Activated gamma-delta T cell (primary cell): ENCODE measurements at places on chromosomes 1 and 21.

- DNase-seq: no peak
Observed at GRCh38 chr1:192903142-192903541, 94.3 kb downstream of the RGS2 start.

GRCh38 chr1:174692313-174692712, 244.5 kb downstream of the GPR52 start:
- DNase-seq: no peak

GRCh38 chr1:19154876-19155275, 55.2 kb downstream of the UBR4 start:
- DNase-seq: no peak

DNA sequence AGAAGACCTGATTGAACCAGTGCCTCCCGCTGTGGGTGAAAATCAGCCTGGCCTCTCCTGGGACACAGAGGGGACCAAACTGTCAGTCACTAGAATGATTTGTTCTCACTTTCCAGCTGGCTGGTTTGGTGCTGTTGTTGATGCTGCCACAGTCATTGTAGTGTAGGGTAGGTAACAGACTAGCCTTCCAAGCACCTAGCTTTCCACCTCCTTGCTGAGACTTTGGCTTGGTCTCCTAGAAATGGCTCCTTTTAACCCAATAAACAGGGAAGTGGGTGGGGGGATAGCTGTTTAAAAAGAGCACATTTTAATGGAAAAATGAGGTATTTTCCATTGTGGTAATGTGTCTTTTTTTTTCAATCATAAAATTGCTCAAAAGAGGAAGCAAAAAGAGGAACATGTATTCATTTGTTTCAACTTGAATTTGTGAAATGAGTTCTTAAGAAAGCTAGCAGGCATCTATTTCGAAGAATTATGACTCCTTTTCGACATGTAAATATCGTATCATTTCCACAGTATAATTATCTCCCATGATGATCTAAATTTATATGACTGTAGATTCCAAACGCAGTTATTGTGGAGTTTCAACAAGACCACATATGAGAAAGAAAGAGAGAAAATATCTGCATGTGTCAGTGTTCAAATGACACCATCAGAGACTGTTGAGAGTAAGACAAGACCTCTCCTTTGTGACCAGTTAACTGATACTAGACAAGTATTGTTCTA, 190.1 kb downstream of the HLX start:
- DNase-seq: no peak

GRCh38 chr1:240092301-240093119, 827 bp downstream of the FMN2 start:
- no peak for DNase-seq

GRCh38 chr1:3004285-3005205, 16.7 kb upstream of the ACTRT2 start:
- DNase-seq: no peak

DNA sequence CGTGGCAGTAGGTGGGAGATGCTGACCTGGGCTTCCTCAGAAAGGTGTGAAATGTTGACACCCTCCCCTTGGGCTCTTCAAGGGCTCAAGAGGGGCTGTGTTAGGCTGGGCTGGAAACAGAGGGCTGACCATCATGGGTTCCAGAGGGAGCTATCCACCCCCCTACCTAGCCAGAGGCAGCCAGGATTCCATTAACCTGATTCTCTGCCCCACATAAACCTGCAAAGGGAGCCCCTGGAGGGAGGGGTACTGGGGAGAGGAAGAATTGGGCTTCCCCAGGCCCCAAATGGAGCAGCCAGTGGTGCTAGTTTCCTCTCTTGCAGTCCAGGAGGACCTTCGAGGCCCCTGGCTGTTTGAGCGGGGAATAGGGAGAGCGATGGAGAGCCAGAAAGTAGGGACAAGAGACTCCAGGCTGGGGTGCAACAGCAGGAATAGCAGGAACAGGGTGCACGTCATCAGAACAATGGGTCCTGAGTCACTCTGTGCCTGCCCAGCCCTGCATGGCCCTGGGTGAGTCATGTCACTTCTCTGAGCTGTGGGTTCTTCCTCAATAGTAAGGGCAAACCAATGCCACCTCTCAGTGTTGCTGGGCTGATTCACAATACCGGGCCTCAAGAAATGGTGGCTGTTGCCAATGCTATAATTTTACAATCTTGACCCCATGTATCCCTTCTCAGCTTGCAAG, 121.2 kb downstream of the EPHB2 start:
- DNase-seq: no peak

GRCh38 chr1:183126528-183126927, 59.5 kb upstream of the LAMC2 start:
- DNase-seq: no peak

GRCh38 chr1:59499273-59499942, 202.5 kb downstream of the FGGY start:
- no peak for DNase-seq

DNA sequence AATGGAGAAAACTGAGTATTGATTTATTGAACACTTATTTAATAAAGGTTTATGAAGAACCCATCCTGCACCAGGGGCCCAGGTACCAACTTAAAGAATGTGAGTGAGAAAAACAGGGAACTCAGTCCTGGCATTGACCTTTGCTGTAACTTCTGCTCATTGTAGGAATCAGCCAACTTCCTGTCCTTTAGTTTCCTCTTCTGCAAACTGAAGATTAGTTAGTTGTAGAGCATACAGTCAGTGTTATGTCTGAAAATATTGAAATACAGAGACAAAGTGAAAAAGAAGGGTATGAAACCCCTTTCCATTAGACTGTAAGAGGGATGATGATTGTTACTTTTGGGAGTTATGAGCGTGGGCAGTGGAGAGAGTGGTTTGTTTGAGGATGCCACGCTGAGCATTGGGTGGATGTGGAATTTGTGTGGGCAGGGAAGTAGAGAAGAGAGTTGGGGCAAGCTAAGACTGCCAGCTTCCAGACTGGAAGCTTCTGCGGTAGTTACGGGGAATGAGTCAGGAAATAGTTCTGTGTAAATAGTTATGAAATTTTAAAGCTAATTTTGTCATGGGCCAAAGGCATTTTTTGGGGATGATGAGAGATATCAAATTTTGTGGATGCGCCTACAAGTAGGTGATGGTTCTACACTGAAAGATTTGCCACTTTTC, 89.2 kb downstream of the GPR88 start:
- DNase-seq: no peak

GRCh38 chr1:31786366-31787060, 22.4 kb upstream of the ADGRB2 start:
- no peak for DNase-seq

DNA sequence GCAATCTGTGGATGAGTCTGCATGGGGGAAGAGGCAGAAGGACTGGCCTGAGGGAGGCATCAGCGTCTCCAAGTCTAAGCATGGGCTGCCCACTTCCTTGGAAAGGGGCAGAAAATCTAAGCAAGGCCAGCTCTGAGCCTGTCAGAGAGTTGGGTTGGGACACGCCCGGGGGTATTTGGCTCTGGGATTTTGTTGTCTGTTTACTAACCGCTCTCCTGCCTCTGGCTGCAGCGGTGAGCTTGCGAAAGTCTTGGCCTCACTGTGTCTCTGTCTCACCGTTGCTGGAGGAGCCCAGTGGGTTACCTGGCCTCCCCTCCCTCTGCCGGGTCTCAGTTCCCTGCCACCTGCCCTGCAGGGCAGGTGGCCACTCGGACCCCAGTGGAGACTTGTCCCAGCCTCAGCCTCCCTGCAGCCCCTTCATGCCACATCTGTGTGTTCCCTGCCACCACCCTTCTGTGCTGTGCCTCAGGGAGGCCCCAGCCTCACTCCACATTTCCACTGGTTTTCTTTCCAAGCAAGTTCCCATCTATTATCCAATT, 33.7 kb downstream of the EDN2 start:
- DNase-seq: no peak

GRCh38 chr1:56061824-56062223, 517.5 kb downstream of the PLPP3 start:
- no peak for DNase-seq

- DNase-seq: no peak
Observed at GRCh38 chr1:238457610-238458009, 566.9 kb upstream of the ZP4 start.

- no peak for DNase-seq
Observed at GRCh38 chr1:193916452-193916851, 730.0 kb upstream of the B3GALT2 start.

DNA sequence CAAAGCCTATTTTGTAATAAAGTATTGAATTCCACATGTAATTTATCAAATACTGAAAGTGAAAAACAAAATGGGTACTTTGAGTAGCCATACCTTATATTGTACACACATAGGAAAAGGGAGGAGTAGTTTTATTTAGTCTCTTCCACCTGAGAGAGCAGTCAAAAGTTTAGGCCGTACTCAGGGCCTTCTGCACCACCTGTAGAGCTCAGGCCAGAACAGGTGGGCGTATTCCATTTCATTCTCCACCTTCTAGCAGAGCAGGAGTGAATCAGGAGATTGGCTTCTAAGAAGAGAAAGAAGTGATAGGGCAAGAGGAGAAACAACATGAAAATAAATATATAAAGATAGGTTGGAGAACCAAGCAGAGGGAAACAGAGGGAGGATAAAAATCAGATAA, 44.0 kb downstream of the TRAF5 start:
- no peak for DNase-seq

DNA sequence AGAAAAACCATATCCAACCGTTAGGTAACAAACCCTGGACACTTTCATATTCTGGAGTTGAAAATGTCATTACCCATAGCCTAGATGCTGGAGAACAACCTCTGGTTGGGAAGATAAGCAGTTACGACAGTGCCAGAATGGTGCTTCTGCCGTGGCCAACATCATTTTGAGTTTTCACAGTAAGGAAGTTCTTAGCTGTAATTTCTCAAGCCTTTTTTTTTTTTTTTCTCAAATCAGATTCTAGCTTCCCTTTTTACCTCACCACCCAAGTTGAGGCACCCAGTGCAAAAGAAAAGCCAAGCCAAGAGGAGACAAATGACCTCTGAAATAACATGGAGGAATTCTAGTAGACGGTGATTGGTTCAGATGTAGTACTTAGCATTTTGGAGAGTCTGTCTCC, 21.8 kb downstream of the PPT1 start:
- no peak for DNase-seq

DNA sequence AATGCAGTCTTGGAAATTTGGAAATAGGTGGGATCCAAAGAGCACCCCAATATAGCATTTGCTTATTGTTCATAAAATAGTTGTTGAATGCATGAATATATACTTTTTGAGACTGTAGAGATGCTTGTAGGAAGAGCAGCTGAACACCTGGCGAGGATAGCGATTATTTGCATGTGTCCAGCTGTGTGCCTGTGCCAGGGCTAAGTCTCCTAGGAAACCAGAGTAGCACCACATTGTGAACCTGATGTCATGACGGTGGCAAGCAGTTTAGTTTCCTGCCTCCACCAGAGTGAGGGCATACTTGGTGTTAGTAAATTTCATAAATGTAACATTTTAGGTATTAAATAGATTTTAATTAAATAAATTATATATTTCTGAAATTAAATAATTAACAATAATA, 37.3 kb upstream of the IRF2BP2 start:
- no peak for DNase-seq

DNA sequence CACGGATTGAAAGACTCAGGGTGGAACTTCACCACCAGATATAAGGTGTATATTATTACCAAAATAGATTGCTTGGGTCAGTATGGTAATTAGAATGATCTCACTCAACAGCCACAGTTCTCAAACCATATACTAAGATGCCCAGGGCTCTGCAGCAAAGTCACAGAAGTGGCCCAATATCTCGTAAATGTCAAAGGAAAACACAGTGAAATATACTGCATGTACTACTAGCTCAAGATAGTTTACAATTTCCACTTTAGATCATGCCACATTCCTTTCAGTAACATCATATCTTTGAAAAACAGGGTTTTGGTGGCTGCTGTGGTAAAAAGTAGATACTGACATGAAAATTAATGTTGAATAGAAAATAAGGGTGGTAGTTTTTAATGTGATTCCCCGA, 180.3 kb upstream of the ATP1B1 start:
- DNase-seq: no peak
